Calu3 (cell line): ENCODE measurements at places on chromosomes 2 and 18.

- DNase-seq: peak; percentile 68
Measured at GRCh38 chr2:17879137-17879912, 858 bp downstream of the KCNS3 start.

DNA sequence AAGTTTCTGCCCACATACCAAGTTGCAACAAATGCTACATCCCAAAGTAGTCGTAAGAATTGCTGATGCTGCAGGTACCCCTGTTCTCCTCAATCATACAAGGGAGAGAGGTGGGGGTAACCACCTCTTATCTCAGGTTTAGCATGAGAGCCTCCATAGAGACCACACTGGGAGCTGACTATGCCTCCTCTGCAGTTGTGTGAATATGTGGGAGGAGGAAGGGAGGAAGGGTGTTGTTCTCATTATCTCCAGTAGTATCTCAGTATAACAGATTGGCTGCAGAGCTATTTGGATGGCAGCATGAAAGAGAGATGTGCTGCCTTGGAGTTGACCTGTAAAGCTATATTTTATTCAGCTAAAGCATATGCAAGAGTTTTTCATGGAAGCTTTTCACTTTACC lies 690.7 kb downstream of the KCNJ3 start:
- DNase-seq: no peak

GRCh38 chr18:36499938-36500337 lies 202.4 kb downstream of the FHOD3 start:
- DNase-seq: no peak

- no peak for DNase-seq
Measured at GRCh38 chr2:45855374-45855773, 203.9 kb downstream of the PRKCE start.

- no peak for DNase-seq
Measured at GRCh38 chr2:16311521-16312440, 353.9 kb downstream of the CYRIA start.

GRCh38 chr2:191303140-191304005 lies 58.2 kb downstream of the MYO1B start:
- no peak for DNase-seq

DNA sequence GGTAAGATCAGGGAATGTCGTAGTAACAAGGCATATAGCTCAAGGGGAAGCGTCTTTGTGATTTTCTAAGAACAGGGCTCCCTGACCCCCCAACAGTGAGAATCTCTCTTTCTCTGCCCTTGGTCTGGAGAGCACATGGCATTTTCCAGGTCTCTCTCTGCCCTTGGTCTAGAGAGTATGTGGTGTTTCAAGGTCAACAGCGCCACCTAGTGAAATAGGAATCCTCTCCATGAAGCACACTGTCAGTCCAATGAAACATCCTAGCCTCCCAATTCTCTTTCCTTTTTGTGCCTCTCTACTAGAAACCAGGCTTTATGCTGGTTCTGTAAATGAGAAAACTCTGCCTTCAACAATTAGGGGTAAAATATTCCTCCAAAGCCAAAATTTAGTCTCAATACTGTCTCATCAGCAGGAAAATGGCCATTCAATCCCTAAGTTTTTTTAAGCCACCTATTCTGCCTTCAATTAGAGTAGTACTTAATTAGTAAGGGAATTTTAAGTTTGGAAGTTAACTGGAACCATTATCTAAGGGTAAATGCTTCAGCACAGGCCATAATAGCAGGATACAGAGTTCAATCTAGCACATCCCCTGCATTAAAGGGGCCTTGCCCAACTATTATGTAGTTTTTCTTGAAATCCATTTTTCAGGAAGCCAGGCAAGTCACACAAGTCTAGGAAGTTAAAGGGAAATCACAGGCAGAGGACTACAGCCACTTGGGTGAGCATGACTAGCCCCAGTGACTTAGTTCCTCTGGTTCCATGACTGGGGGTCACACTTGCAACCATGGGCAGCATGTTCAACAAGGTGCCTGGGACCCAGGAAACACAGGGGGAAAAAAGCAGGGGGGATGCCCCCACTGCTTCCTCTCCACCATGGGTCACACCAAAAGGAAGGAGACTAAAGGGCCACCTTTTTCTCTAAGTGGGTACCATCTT lies 12.4 kb downstream of the DYM start:
- DNase-seq: peak; percentile 59
